ENCODE measurements at places on chromosomes 6 and 20.

DNA sequence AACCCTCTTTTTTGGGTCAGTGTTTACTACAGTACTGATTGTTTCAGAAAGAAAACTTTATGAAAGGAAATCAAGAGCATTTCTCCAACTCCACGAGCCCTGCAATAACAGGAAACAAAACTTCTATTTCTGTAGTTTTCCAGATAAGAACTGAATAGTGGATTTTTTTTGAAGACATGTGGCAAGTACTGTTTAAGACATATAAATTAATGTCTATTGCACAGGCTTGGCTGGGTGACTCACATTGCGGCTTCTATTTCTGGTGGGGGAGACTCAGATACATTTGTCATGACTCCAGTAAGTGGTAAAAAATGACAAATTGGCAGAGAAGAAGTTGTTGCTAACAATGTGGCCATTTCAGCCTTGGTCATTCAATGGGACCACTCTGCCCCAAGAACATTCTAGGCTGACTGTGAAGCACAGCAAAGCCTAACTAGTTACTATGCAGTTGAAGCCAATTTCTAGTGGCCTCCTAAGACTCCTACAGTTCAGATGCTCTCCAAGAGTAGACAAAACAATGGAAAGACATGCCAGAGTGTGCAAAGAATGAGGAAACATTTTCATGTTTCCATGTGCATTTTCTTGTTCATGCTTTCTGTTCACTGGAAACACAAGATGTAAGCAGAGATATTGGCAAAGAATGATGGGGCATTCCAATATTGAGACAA is 200.9 kb downstream of the EDN1 start:
- peak; percentile 25 for DNase-seq

GRCh38 chr6:25640446-25640845 is 11.6 kb upstream of the SCGN start:
- no peak for DNase-seq

GRCh38 chr20:38538789-38539188 is 42.2 kb upstream of the ADIG start:
- DNase-seq = no peak

DNA sequence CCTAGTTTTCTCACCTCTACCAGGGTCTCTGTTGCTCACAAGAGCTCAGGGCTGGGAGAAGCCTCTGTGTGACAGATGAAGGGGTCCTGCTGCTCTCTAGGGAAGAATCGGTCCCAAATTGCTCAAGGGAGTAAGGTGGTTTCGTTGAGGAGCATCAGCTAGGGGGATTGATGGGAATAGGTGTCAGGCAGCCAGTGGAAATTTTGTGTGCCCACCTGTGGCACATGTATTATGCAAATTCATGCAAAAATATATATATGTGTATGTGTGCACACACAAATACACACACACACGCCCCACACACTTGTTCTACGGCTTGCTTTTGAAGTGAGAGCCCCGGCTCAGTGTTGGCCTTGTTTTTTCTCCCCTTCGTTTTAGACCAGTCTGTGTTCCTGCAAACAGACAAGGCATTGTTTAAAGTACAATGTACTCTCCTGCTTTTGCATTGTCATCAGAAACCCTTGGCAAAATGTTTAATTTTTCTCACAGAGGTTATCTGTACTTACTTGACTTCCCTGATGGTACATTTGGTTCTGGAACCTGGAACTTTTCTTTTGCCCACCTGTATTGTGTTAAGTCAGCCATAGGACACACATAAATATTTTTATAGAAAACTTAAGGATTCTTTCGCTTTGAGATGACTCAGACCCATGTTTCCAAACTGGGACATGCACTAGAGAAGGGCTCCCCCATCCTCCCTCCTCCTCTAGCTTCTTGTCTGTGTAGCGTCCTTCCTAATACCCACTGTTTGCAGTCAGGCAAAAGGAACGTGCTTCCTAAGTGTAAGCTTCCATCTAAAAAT is 26.7 kb downstream of the FOXO3 start:
- peak; percentile 49 for DNase-seq

DNA sequence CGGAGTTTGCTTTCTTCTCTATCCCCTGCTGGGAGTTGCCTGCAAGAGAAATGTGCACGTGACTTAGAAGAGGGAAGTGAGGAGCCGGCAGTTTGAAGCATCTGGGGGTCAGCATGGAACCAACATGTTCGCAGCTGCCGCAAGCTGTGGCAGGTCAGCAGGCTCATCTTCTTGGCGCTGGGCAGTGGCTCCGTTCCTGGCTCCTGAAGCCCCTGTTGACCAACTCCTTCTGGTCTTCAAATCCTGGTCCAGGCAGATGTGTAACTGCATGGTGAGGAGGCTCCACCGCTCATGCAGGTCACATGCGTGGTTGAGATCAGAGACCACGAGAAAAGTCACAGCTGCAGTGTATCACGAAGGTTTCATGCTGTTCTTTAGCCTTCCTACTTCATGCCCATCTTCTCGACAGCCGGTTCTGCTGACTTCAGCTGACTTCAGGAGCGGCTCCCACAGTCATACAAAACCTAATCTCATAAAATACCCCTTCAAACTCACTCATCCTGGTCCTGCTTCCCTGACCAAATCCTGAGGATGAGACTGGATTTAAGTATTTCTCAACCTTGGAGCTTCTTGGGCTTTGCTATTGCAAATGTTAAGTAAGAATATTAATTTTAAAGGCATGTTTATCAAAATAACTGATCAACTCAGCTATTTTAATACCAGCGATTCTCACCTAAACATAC is 44.9 kb upstream of the BCAS1 start:
- DNase-seq = peak; percentile 61

DNA sequence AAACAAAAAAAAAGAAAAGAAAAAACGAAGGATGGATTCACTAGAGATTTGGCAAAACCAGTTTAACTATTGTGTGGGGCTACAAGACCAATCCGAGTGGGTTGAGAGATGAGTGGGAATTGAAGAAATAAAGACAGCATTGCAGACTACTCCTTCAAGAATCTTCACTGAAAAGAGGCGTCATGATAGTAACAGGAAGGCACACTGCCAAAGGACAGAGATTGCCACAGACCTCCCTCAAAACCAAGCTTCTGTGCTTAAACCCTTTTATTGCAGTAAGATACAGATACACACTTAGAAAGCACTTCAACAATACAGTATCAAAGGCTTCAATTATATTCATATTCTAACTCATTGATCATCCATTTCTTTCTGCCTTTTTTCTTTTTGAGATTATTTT is 103.9 kb downstream of the IPCEF1 start:
- DNase-seq = peak; percentile 29
